Calu3 (cell line): ENCODE measurements at places on chromosomes 3 and 15. TPM values are rescaled to one million over a fixed set of nuclear protein-coding genes. Genes with fewer than 3 reads are reported as not detected.

- DNase-seq: no peak
These were observed 5.6 kb downstream of the RTP3 start for GRCh38 chr3:46503200-46503874.

- DNase-seq: no peak
These were observed 134.4 kb upstream of the SKOR1 start for GRCh38 chr15:67690936-67691335.

EPHA3 gene
- 28.8 and 31.6 TPM in 2 replicates for total RNA-seq

DNA sequence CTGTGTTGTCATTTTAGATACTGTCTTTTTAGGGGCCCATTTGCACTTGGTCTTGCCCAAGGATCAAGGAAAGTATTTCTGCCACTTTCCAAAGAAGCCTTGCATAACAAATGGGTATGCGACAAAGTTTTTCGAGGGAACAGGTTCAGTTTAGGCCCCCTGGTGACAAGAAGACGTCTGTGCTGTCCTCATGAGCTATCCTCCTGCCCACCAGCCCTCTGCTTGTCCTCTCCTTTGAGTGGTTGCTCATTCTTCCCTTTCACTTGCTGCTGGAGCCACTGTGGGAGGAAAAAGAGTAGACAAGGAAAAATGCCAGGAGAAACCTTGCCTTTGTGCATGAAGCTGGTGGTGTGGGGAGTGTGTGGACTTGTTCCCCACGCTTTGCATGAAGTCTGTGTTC is 171.9 kb downstream of the CACNA2D3 start:
- DNase-seq: no peak

DNA sequence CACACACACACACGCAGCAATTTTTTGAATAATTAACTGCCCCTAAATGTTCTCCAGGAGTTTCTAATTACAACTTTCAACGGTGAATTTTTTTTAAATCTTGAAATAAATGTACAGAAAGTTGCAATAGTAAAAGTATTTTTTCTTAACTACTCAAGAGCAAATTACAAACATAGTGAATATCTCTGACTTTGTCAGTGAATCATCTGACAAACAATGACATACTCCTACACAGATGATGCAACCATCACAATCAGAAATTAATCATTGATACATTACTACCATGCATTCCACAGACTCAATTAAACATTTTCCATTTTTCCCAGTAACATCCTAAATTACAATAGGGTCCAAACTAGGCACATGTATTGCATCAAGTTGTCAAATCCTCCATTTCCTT is 597.3 kb downstream of the NAALADL2 start:
- no peak for DNase-seq

CLDN18 gene
- 0.85 and 3.3 TPM in 2 replicates for total RNA-seq

PLCL2 gene
- total RNA-seq: 5.4 and 5.8 TPM in 2 replicates

DNA sequence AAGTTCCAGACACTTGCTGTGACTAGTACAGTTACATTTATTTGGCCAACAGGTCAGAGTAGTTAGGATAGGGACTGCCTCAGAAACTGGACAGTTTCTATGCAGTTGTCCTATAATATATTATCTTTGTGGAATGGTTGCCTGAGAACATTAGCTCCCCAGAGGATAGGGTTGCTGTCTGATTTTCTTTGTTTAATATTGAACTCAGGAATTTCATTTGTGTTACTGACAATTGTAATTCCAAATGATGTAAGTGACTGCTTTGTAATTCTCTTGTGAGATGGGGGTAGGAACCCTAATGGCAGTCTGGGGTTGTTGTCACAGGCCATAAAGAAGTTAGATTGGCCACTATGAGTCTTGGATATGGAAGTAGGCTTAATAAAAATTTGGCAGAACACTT is 2.2 kb downstream of the NXPE3 start:
- no peak for DNase-seq

DNA sequence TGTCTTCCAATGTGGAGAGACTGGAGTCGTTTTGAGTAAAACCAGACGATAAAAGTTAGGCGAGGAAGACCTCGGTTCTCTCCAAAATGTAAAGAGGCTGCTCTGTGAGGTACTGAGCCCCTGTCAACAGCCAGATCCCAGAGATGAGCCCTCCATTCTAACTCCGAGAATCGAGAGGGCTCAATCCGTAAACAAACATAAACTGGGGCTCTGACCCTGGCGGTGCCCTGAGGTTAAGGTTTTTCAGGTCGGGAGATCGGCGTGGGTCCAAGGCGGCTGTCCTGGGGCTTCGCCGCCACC is 417 bp downstream of the TBCCD1 start:
- DNase-seq: no peak

IRAK2 gene
- total RNA-seq: 25.5 and 31.6 TPM in 2 replicates

- no peak for DNase-seq
These were observed 148.7 kb upstream of the ATP2B2 start for GRCh38 chr3:10653866-10654611.

BFSP2 gene
- not detected in 2 replicates for total RNA-seq

TGM4 gene
- 0.14 and 0.39 TPM in 2 replicates for total RNA-seq

COL7A1 gene
- 8.6 and 13.9 TPM in 2 replicates for total RNA-seq

GRCh38 chr3:136792556-136793330 is 26.2 kb upstream of the SLC35G2 start:
- DNase-seq: no peak

ERC2 gene
- 0.73 and 1.3 TPM in 2 replicates for total RNA-seq

DNA sequence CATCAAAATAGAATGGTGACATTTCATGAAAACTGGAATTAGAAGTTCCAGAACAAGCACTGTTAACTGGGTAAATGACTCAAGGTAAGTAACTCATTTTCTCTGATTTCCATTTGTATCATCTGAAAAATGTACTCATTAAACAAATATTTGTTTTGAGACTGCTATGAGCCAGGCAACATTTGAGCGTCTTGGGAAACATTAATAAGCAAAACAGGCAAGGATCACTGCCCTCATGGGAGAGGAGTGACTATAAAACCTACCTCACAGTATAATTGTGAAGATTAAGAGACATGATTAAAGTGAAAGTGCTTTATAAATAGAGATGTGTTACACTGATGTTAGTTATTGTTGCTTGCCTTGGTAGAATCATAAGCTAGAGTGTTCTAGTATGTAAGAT is 711.8 kb upstream of the UBE2E2 start:
- DNase-seq: no peak

CLRN1 gene
- not detected in 2 replicates for total RNA-seq

- peak; percentile 60 for DNase-seq
These were observed 3.0 kb upstream of the TFDP2 start for GRCh38 chr3:142152384-142152783.

DNA sequence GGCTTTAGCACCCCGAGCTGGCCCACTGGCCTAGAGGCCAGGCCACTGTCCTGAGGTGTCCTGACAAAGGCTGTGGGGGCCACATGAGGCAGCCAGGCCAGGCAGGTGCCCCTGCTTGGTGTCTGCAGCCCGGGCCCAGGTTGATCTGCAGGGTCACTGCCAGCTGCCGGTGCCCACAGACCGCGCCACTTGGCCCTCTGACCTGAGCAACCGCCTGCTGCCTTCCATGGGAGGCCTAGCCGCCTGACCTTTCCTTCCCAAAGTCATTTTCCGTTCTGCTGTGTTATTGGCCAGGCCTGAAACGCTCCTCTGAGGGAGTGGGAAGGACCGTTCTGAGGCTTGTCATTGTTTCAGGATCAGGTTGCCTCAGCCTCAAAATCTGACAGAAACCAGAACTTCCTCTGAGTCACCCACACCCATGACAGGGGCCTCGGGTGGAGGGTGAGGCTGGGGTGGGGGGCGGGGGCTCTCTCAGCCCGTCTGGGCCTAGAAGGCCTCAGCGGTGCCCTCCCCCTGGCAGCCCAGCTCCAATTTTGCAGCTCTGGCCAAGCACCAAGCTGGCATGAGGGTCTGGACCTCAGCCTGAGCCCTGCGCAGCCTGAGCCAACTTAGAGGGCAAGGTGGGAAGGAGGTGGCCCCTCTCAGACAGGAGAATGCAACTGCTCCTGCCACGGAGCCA is 140.7 kb upstream of the MEF2A start:
- DNase-seq: peak; percentile 53

DNA sequence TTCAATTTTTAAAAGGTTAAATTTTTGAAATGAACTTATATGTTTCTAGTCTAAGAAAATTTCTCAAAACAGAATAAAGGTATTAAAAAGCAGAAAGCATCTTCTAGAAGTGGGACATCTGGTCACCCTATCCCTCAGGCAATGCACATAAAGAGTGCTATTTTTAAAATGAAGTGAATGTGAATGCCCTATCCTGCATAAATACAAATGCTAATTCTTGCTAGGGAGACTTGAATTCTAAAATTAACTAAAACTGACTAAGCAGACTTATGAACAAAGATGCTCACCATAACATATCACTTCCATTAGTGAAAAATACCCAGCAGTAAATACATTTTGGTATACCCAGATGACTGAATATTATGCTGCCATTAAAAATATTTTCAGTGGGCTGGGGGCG is 11.7 kb downstream of the MYO5A start:
- no peak for DNase-seq

- no peak for DNase-seq
These were observed 39.3 kb downstream of the ATP1B3 start for GRCh38 chr3:141915766-141916165.

GRCh38 chr3:105730801-105731354 is 137.9 kb downstream of the CBLB start:
- no peak for DNase-seq

DNA sequence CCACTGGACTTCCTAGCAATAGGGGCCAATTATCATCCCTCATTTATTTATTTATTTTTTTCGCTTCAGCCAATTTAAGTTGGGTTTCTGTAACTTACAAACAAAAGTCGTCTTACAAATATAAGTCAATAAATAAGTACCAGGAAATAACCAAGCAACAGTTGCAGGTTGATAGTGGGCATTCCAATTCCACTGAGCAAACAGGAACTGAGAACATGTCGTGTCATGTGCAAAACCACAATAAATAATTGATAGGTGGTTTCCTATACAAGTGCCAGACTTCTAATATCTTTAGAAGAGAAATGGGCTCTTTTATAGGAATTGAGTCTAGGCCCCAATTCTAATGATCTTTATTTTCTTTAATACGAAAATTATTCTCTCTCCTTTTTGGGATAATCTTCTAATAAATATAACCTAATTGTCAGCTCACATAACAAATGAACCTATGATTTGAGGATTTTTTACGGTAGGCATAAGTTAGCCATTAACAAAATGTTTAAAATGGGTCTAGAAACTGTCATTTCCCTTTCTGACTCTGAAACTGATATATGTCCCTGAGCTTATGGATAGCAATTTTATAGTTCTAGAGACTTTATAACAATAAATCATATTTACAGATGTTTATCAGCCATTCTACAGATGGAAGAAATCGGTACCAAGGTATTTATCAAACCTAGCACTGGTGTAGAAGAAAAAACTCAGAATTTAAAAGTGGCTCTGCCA is 571.8 kb downstream of the FOXP1 start:
- peak; percentile 35 for DNase-seq

GRCh38 chr3:115402651-115403050 is 220.7 kb upstream of the GAP43 start:
- no peak for DNase-seq

DNA sequence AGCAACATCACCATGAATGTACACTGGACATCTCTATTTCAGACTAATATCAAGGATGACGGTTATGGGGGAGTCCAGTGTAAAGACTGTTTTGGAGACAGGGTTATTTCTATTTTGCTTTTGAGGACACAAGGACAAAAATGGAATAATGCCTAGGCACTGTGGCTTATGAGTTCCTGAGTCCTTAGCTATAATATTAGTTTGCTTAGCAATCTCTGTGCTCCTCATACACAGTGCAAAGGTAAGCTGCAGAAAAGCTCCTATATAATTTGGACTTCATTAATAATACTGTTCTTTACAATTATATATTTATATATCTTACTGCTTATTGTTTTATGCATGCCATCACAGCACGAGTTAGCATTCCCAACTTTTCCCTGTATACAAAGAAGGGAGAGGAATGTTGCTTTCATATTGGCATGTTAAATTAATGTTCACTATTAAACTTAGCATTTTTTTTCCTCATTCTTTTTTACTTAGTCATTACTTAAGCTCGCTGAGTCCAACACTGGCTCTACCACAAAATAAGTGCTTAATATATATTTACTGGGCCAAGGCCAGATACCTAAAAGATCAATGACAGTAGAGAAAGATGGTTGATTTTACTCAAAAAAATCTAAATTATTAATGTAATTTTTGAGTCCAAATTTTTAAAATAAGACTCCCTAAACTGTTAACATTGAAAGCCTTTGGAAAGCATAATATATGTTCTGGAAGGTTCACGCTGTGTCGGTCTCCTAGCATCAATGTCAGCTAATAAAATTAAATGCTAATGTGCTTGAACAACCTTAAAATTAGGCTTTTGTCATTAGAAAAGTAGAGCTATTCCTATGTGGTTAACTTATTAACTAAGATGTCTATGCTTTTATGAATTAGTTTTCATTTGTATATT is 13.8 kb downstream of the THBS1 start:
- no peak for DNase-seq

GRCh38 chr3:14631687-14632441 is 19.7 kb upstream of the CCDC174 start:
- no peak for DNase-seq

DNA sequence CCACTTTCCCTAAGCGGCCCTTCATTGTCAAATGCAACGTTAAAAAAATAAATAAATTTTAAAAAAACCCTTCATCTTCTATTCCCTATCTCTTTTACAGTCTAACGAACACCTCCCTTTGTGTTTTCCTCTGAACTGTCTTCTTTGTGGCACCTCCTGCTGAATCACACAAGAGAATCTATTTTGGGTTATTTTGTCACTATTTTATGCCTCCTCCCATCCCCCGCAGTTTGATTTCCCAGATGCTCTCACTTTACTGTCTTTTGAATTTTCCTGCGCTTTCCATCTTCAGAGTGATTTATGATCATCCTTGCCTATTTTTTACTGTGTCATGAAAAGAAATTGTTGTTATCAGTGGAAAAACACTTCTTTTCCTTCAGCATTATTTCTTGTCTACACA is 32.5 kb downstream of the RYR3 start:
- DNase-seq: no peak

GRCh38 chr15:25136119-25136518 is 181.3 kb downstream of the SNRPN start:
- no peak for DNase-seq
